ENCODE measurements at places on chromosomes 2 and 18.

GRCh38 chr2:108963057-108963456 lies 26.0 kb downstream of the EDAR start:
- no peak for DNase-seq

GRCh38 chr2:16466133-16466820 lies 199.4 kb downstream of the CYRIA start:
- no peak for DNase-seq

- DNase-seq: no peak
These were observed 32.7 kb upstream of the SOCS6 start for GRCh38 chr18:70256184-70256583.

DNA sequence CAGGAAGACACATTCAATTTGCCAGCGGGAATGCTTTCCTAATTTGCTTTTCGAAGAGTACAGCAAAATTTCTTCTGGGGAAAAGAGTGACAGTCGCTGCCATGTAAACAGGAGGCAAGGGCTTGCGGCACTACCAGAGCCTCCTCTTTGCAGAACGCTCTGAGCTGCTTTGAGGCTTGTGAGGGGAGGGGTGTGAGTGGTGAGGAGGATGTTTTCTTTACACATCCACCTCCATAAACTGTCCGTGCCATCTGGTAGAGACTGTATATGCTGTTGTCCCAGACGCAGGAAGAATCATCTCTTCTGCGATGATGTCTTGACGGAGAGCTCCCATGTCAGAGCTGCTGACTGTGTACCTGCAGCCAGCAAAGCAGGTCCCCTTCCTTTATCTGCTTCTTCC lies 138.0 kb downstream of the SOCS6 start:
- no peak for DNase-seq

DNA sequence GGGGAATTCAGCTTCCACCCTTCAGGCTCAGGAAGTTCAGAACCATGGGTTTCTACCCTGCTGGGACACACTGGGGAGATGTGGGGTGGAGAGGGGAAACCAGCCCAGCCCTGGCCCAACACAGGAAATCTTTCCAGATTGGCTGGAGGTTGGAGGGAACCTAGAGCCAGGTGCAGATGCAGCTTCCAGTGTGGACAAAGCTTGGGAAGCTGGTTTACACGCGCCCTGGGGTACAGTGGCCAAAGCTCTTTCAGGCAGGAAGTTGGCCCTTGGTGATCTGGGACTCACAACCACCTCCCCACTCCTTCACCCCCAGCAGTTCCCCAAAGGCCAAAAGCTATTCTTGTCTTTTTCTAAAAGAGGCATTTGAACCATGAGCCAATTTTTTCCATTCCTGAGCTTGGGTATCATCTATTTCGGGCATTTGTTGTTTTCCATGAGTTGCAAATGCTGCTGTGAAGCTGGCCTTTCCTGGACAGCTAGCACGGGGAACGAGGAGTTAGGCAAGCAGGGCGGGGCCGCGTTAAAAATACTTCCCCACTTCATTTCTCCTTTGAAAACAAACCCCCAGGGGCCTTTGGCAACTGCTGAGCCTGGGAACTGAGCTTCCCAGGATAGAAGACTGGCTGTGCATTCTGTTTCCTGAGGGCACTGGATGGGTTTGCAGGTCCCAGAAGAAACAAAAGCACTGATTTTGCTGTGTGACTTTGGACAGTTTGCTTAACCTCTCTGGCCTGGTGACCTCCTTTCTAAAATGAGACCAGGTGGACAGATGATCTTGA lies 3.1 kb upstream of the ARID5A start:
- no peak for DNase-seq

GRCh38 chr2:230723363-230723762 lies 10.7 kb downstream of the CAB39 start:
- DNase-seq: no peak

DNA sequence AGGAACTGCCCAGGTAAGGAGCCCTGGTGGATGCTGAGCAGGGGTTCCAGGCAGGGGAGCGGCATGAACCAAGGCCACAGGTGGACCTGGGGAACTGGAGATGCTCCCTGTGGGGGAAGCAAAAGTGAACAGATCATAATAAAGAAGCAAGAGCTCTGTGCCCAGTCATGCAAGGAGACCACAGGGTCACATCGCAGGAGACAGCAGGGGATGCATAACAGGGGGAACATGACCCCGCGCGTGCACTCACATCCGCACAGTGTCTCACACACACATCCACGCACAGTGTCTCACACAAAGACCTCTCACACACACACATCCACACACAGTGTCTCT lies 473.3 kb upstream of the HS6ST1 start:
- DNase-seq: no peak

- peak; percentile 11 for DNase-seq
These were observed 126.1 kb downstream of the HNMT start for GRCh38 chr2:138090330-138090729.

DNA sequence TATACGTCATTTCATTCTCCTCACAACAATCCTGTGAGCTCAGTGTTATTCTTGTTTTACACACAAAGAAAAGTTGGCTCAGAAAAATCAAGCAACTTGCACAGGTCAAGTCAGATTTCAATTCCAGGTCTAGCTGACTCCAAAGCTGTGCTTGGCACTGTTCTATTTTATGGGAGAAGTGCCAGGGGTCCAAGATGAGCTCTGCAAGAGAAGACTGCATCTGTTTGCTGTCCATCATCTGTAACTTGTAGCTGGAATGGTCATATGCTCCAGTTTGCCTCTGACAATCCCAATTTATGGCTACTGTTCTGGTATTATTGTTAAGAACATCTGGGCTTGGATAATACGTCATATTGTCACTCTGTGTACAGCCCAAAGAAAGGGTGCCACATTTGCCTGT lies 28.9 kb downstream of the KCNF1 start:
- DNase-seq: no peak

DNA sequence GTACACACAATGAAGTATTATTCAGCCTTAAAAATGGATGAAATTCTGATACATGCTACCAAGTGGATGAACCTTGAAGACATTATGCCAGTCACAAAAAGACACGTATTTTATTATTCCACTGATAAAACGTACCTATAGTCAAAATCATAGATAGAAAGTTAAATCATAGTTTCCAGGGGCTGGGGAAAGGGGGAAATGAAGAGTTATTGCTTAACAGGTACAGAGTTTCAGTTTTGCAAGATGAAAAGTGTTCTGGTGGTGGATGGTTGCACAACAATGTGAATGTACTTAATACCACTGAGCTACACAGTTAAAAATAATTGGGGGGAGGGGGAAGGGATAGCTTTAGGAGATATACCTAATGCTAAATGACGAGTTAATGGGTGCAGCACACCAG lies 279.0 kb upstream of the STON1 start:
- DNase-seq: no peak

GRCh38 chr18:4403836-4404235 lies 51.3 kb downstream of the DLGAP1 start:
- no peak for DNase-seq

GRCh38 chr2:95278051-95278471 lies 3.8 kb downstream of the PROM2 start:
- DNase-seq: no peak

- no peak for DNase-seq
These were observed 35.6 kb upstream of the SPAG16 start for GRCh38 chr2:213248637-213249036.

- no peak for DNase-seq
These were observed 85.5 kb downstream of the SOWAHC start for GRCh38 chr2:109699646-109700045.

DNA sequence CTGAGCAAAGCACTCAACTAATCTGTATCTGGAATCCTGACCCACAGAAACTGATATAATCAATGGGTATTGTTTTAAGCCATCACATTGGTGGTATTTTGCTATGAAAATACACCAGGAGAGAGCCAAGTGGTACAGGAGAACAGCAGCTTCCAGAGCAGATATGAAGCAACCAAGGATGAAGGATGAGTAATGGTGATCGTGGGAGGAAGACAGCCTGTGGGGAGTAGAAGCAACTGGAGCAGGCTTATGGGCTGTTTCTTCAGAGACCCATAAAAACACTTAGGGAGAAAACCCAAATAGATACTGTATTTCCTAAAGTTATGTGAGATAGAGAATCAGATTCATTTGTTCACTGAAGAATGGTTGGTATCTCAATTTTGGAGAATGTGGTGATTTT lies 330.8 kb downstream of the NUP35 start:
- DNase-seq: no peak

DNA sequence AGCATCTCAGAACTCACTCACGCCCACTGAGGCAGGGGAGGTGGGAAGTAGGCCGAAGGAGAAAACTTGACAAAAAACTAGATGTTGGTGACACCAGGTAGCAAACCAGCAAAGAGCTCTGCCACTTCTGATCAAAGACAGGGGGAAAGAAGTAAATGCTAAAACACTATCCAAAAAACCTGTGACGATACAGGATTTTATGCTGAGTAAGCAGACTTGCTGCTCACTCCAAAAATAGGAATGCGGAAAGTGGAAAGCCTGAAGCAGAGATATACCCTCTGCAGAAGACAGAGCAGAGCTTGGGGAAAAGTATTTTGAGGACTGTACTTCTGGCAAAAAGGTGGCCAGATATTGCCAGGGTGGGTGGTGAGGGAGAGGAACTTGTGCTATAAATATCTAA lies 73.3 kb upstream of the YPEL5 start:
- no peak for DNase-seq

GRCh38 chr2:161843936-161844335 lies 219.7 kb downstream of the SLC4A10 start:
- no peak for DNase-seq

DNA sequence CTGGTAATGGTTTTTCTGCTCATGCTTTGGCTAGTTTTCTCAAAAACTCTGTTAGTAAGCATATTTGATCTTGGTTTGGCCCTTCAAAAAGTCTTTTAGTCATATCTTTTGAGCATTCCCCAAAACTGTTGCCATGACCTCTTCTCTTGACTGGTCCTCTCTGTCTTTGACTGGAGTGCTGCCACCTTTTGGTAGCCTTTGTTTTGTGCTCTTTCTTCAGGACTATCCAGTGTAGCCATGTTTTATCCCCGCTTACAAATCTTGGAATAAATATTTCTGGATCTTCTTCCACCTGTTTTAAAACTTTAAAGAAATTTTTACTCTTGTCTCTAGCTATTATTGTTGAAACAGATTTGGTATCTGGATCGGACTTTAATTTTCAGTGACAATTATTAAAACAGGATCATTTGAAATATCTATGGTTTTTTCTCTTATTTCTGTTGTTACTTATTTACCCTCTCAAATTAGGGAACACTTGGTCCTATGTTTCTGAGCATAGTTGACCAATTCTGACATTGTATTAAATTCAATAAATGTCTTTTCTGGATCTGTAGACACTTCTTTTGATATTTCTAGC lies 965 bp upstream of the ELOA2 start:
- no peak for DNase-seq

DNA sequence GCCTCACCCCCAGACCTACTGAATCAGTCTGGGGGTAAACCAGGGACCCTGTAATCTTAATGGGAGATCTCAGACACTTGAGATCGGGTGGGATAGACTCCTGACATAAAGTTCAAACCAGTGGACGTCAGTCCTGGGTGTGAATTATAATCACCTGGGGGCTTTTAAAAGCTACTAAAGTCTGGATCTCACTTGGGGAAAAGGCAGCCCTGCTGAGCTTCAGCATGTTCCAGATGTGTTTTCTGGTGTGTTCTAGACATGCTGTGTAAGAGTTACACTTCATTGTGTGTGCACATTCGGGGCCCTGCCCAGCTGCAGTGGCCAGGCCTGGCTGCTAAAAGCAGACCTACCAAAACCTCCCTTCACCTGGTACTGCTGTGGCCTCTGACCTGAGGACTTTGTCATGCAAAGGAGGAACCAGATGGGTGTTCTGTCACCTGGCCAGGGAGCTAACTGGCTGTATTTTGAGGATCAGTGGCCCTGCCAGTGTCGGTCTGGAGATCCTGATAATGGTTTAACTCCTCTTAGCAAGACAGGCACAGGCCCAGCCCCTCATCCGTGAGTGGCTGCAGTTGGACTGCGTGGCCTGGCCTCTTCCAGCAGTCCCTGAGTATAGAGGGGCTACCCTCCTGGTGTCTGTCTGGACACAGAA lies 10.6 kb downstream of the RRM2 start:
- DNase-seq: no peak

DNA sequence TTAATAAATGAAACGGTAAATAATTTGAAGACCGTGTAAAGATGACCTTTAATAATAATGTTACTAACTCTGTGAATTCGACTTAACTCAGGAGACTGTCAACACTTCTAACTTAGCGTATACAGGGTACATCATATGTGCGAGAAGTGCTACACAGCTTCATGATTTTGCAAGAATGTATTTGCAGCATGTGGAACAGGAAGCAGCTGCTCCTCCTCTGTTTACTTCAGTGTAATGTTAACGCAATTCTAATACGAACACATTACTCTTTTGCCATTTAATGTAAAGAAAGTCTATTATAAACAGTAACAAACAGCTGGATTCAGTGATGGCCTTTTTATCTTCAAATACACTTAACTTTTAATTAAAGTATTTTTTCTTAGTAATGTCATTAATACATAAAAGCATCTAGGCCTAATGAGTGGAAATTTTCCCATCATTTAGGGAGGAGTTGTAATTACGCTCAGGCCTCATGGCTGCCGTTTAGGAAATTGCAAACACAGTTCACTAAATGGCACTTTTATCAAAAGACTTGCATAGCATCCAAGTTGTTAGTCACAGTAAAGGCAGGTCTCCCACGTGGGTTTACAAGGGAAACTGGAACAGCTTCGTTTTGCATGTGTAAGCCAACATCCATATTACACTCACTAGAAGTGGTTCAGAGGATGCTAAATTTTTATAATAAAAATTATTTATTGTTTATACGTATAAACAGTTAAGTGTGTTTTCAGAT lies 635.7 kb downstream of the FBXO15 start:
- DNase-seq: no peak

- no peak for DNase-seq
These were observed 62.3 kb downstream of the ITGA6 start for GRCh38 chr2:172489681-172490080.

- DNase-seq: no peak
These were observed 1027.6 kb downstream of the LRP1B start for GRCh38 chr2:141103216-141103615.

DNA sequence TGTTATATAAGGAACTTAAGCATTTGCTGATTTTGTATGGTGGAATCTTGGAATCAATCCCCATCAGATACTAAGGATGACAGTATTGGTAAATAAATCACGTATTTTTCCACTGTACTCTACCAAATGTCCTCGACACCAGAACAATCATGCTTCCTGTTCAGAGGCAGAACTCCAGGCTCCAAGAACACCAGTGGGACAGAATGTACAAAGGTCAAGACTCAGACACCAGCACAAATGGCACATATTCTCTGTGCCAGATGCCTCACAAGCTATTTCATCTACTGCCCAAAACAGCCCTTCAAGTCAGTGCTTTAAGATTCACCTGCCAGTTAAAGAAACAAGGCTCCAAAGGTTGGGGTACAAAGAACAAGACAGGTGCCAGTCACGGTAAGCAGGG lies 420.5 kb downstream of the STK39 start:
- DNase-seq: no peak

All from brain pericyte (primary cell).